ENCODE measurements at places on chromosomes 1 and 21.

DNA sequence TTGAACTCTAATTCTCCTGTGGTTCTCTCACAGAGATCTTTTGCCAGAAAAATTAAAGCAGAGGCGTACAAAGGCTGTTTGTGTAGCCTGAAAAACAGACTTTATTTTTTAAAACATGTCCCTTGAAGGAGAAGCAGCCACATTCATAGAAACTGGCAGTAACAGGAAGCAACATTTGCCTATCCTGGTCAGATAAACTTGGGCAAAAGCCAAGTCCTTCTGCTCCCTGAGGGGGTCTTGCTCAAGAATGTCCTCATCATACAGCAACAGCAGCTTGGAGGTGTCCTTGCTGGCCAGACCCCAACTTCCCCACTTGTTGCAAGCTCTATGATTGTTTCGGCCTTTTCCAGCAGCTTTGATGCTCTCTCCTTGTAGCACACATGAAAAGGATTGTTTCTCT, 36.3 kb downstream of the MSTO1 start:
- DNase-seq = no peak

GRCh38 chr1:14952626-14953314, 200.8 kb upstream of the TMEM51 start:
- DNase-seq = no peak

- DNase-seq = no peak
Observed at GRCh38 chr1:114094363-114094634, 59.4 kb downstream of the SYT6 start.

DNA sequence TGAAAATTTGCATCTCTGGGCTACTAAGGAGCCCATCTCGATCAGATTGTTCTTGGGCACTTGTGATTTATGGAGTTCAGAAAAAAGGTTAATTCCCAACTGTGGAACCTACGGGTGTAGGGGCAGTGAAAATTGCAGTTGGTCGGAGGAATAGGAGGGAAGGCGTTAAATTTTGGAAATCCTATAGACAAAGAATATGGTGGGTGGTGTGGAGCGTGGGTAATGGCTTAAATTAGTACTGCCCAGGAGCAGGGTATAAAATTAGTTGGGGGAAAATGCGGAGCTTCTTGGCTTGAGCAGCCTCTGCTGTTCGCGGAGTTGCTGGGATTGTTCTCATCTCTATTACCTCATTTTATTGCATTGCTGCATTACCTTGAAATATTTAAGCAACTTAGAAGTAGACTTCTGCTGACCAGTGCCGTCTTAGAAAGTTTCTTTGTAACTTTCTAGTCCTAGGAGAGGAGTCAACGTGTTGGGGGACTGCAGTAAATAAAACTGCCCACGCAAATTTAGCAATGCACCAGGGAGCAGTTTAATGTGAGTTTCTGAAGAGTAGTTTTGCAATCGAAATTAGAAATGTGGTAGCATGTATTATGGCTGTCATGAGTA, 514 bp downstream of the S1PR1 start:
- DNase-seq = peak; percentile 43

- DNase-seq = no peak
Observed at GRCh38 chr1:192741095-192741494, 67.7 kb upstream of the RGS2 start.

DNA sequence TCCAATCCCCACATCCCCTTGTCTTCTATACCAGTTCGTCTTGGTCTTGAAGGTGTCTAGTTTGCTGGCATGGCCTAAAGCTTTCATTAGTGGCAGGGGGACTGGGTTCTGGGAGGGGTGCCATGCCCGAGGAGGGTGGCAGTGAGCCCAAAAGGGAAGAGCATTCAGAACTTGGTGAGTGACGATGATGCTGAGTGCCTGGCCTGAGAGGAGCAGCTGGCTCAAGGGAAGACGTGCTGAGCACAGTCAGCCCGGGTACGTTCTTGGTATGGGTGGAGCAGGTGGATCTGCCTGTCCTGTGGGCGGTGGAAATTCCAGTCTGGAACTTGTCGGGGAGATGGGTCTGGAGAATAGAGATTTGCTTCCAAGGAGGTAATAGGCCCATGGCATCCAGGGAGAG, 4.6 kb downstream of the FDPS start:
- DNase-seq = no peak

DNA sequence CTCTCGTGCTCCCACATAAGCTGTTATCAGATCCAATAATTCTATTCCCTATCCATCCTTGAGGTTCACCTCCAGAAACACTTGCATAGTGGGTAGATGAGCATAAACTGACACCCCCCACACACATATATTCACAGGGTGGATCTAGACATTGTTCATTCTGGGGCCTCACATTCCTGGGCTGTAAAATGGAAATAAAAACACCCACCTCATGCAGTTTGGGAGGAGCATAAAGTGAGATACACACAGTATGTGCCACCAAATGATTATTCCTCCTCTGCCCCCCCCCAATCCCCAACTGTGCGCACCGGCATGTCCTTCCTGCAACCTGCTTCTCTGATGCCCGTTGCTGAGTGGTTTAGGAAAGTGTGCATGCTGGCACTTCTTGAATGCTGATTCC, 17.9 kb downstream of the PRDM15 start:
- no peak for DNase-seq

DNA sequence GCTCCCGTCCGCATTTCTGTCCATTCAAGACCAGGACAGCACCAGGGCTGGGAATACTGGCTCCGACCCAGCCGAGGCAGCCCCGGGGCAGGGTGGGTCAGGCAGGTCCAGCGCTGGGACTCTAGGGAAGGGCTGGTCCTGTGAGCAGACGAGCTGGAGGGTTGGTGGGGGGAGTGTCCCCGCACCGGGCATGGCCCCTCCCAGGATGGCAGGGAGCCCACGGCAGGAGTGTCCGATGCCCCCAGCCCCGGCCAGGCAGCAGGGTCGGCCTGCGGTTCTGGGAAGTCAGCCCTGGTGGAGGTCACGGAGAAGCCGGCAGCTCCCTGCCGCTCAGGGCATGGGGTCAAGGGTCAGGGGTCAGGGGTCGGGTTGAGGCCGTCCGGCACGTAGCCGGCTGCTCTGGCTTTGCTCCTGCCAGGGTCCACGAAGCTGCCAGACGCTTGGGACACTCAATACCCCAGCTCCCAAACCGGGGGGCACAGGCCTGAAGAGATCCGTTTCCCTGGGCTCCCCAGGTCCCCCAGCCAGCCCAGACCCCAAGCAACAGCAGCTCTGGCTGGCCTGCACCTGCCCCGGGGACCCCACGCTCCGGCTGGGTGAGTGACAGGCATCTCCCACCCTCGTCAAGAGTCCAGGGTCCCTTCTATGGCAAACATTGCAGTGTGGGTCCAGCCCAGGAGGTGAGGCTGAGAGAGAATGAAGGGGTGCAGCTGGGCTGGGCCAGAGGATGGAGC, 6.7 kb downstream of the C1QTNF12 start:
- DNase-seq = no peak

DNA sequence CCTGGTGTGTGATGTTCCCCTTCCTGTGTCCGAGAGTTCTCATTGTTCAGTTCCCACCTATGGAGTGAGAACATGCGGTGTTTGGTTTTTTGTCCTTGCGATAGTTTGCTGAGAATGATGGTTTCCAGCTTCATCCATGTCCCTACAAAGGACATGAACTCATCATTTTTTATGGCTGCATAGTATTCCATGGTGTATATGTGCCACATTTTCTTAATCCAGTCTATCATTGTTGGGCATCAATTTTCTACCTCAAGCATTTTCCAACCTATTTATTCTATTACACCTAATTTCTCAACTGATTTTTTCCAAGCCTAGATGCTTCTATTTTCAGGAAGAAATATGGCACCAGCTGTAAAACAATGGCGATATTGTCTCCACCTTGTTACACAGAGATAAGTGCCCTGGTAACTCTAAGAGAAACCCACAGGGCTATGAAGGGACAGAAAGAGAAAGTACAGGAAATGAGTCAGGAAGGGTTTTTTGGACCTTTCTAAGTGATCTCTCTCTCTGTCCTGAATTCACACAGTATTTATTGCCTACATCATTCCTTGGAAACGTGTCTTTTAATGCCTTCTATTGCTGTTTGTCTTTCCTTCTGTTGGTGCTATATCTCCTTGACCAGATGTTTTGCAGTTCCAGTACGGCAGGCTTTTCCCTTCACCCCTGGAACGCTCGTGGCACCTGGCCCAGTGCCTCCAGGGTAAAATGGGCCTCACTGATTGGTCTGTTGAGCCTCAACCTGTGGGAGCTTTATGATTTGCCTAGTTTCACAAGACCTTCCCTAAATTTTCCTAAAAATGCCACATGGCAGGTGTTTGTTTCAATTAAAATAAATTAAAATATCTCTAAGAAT, 14.6 kb upstream of the JAK1 start:
- DNase-seq = no peak

DNA sequence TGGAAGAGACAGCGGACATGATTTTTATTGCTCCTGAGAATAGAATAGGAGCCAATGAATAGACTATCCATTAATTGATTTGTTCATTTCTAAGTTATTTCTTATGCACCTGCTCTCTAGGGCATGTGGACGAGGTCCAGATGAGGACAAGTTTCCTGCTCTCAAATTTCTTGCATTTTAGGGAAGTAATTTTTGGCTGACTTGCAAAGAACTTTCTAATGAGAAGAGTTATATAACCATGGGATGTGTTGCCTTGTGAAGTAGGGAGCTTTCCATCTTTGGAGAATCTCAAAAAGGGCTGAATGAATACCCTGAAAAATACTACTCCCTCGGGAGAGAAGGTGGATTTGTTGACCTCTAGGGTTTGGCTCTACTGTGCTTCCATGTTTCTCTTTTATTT, 243.0 kb downstream of the KIF26B start:
- no peak for DNase-seq

GRCh38 chr1:33188572-33189275, 6.9 kb upstream of the TRIM62 start:
- DNase-seq = no peak

- no peak for DNase-seq
Observed at GRCh38 chr1:227838181-227838580, 22.7 kb downstream of the PRSS38 start.

DNA sequence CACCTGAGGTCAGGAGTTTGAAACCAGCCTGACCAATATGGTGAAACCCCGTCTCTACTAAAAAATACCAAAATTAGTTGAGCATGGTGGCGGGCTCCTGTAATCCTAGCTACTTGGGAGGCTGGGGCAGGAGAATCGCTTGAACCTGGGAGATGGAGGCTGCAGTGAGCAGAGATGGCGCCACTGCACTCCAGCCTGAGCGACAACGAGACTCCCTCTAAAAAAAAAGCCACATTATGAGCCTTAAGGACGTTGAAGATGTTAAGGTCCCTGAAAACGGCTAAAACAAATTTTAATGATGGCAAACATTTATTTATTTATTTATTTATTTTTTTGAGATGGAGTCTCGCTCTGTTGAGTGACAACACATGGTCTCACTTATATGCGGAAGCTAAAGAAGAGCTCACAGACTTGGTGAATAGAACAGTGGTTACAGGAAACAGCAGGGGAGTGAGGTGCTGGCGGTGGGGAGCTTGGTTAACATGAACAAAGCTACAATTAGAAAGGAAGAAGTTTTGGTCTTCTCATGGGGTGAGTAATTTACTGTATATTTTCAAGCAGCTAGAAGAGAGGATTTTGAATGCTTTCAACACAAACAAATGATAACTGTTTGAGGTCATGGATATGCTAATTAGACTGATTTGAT, 47.1 kb downstream of the TCP10L start:
- peak; percentile 30 for DNase-seq

- DNase-seq = no peak
Observed at GRCh38 chr1:217542837-217543236, 88.1 kb downstream of the GPATCH2 start.

DNA sequence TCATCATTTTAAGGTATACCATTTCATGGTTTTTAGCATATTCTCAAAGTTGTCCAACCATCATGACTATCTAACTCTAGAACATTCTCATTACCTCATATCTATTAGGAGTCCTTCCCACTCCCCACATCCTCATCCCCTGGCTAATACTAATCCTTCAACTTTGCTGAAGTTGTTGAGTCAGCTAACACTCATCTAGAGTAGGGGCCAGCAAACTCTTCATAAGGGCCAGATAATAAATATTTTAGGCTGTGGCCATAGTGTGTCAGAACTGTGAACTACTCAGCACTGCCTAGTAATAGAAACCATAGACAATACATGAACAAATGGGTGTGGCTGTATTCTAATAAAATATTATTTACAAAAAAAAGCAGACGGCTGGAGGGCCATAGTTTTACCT, 43.0 kb downstream of the TOR3A start:
- no peak for DNase-seq

DNA sequence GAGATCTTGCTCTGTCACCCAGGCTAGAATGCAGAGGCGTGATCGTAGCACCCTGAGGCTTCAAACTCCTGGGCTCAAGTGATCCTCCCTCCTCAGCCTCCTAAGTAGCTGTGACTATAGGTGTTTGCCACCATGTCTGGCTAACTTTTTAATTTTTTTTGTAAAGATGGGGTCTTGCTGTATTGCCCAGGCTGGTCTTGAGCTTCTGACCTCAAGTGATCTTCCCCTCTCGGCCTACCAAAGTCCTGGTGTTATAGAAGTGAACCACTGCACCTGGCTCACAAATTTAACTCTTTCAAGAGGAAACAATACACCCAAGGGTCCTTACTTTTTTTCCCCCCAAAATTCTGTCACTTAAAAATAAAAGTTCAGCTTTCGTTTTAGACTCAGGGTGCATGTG, 62.3 kb downstream of the GALNT2 start:
- no peak for DNase-seq

GRCh38 chr1:227059076-227059475, 119.0 kb downstream of the COQ8A start:
- DNase-seq = no peak

GRCh38 chr1:115084902-115085511, 4.3 kb downstream of the TSPAN2 start:
- DNase-seq = peak; percentile 57
